ENCODE measurements at places on chromosomes 6 and 20. TPM values are rescaled to one million over a fixed set of nuclear protein-coding genes. Genes with fewer than 3 reads are reported as not detected.

PACSIN1 gene
- total RNA-seq: not detected

LY6G6F gene
- total RNA-seq: not detected

PPP1R16B gene
- not detected for total RNA-seq

VSTM2L gene
- 0.18 TPM for total RNA-seq

CPXM1 gene
- total RNA-seq: 0.83 TPM

TGM3 gene
- not detected for total RNA-seq

BPIFB1 gene
- total RNA-seq: not detected
